ENCODE measurements at places on chromosomes 3 and 15. TPM values are rescaled to one million over a fixed set of nuclear protein-coding genes. Genes with fewer than 3 reads are reported as not detected.

- DNase-seq, result no peak
Observed at GRCh38 chr3:58008141-58009025, at the start of gene FLNB. TSS of gene FLNB (plus strand) at chr3:58008422. CDS start at chr3:58008565, 143 bp downstream.

DNA sequence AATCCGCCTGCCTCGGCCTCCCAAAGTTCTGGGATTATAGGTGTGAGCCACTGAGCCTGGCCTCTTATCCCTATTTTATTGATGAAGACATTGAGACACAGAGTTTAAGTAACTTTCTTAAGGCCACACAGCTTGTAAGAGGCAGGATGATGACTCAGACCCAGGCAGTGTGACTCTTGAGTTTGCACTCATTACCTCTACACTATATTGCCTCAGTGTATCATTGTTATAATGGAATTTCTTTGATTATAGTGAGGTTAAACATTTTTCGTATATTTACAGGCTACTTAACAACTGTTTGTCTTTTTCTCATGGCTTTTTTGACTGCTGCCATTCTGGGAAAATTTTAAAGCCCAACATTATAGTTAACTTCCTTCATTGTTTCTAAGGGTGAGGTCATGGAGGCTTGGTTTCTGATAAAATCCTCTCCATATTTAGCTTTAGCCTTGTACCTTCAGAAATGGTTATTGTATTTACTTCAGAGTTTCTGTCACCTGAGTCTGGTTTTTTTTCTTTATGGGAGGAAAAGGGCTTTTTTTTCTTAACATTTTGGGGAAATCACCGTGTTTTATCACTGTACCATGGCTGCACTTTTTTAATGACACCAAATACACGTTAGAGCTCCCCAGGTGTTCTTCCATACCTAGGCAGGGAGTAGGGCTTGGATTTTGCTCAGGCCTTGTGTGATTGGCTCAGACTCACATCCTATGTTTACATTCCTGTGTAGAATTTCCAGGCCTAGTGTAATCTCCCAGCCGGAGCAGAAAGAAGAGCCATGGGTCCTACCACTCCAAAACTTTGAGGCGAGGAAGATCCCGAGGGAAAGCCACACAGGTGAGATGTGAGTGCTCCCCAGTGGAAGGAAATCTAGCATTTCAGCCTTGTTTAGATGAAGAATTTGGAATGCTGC is 6.3 kb downstream of the ZNF774 start:
- no peak for DNase-seq

GRCh38 chr15:90124507-90124906 is 22.2 kb upstream of the IDH2 start:
- DNase-seq, result no peak

GRCh38 chr3:128395500-128396162 is 71.1 kb downstream of the DNAJB8 start:
- DNase-seq, result no peak

SLC6A20 gene
- 2.8 TPM for total RNA-seq

RTP4 gene
- 0.40 TPM for total RNA-seq

GRCh38 chr3:16975083-16975482 is 90.3 kb downstream of the PLCL2 start:
- DNase-seq, result no peak
